ENCODE measurements at places on chromosomes 2 and 18.

- peaks cover 1% of the 10 kb centered on the region for H3K4me1 ChIP-seq
- H3K27ac ChIP-seq = no peak overlapping the region
- no peaks in the 10 kb centered on the region for H3K27me3 ChIP-seq
- H3K36me3 ChIP-seq = peaks cover 44% of the 10 kb centered on the region
These were observed 11.4 kb downstream of the OSGEPL1 start for GRCh38 chr2:189751080-189751658.

GRCh38 chr18:62384068-62384467 lies 59.0 kb downstream of the TNFRSF11A start:
- H3K27me3 ChIP-seq = peaks cover 18% of the 10 kb centered on the region
- no peak overlapping the region for H3K27ac ChIP-seq
- no peak for DNase-seq
- no peak overlapping the region for H3K4me3 ChIP-seq
- H3K4me1 ChIP-seq = no peaks in the 10 kb centered on the region
- no peaks in the 10 kb centered on the region for H3K36me3 ChIP-seq

- peak overlapping the region; percentile 90 for H3K27ac ChIP-seq
- H3K4me3 ChIP-seq = peak overlapping the region; percentile 10
- DNase-seq = no peak
- no peaks in the 10 kb centered on the region for H3K27me3 ChIP-seq
- H3K4me1 ChIP-seq = peaks cover 48% of the 10 kb centered on the region
These were observed 157.0 kb downstream of the MGAT5 start for GRCh38 chr2:134410831-134411231.

DNA sequence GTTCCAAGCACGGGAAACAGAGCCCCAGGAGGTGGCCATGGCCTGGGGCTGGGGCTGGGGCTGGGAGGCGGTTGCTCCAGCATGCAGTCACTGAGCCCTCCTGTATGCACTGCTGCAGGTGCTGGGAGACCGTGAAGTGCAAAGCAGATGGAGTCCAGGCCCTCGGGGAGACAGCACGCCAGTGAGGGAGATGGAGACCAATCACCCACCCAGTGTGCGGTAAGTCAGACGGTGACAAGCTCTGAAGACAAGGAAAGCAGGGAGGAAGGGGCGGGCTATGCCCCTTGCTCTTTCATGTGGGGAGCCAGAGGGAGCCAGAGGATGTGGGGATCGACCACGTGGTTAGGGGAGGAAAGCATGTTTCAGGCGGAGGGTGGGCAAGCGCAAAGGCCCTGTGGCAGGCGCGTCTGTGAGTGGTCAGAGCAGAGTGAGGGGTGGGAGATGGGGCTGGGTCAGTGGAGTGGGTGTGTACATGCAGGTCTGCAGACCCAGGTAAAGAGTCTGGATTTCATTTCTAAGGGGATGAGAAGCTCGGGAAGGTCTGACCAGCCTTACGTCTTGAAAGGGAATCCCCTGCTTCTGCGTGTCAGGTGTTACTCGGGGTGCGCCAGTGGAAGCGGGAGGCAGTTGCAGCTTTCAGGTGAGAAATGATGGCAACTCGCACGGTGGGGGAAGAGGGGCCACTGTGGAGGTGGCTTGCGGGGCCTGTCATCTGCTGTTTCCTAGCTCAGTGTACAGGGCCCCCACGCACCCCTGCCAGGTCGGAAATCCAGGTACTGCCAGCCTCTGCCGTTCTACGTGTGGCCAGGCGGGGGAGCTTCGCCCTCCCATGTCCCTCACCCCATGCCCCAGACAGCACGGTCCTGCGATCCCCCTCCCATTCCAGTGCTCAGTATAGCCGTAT lies 19.4 kb downstream of the RRM2 start:
- peaks cover 4% of the 10 kb centered on the region for H3K36me3 ChIP-seq
- no peak for DNase-seq
- peak overlapping the region; percentile 84 for H3K27ac ChIP-seq

GRCh38 chr2:17754773-17755425 lies 961 bp downstream of the GEN1 start:
- no peaks in the 10 kb centered on the region for H3K27me3 ChIP-seq
- H3K36me3 ChIP-seq = peaks cover 7% of the 10 kb centered on the region
- H3K4me3 ChIP-seq = peak overlapping the region; percentile 93

DNA sequence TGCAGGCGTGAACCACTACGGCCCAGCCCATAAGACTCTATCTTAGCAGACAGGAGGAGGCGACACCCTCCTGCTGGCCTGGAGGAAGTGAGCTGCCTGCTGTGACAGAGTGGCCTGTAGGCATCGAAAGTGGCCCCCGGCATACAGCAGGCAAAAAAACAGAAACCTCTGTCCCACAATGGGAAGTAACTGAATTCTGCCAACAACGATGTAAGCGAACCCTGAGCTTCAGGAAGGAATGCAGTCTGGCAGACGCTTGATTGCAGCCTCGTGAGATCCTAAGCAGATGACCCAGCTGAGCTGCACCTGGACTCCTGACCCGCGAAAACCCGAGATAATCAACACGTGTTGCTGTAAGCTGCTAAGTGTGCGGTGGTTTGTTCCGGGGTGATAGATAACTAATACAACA lies 13.6 kb downstream of the MRO start:
- no peaks in the 10 kb centered on the region for H3K4me1 ChIP-seq
- H3K4me3 ChIP-seq = no peak overlapping the region
- peaks cover 3% of the 10 kb centered on the region for H3K36me3 ChIP-seq
- H3K27ac ChIP-seq = no peak overlapping the region

GRCh38 chr2:29368659-29369040 lies 253.4 kb downstream of the CLIP4 start:
- H3K36me3 ChIP-seq = no peaks in the 10 kb centered on the region
- DNase-seq = no peak
- no peak overlapping the region for H3K4me3 ChIP-seq
- no peak overlapping the region for H3K27ac ChIP-seq

DNA sequence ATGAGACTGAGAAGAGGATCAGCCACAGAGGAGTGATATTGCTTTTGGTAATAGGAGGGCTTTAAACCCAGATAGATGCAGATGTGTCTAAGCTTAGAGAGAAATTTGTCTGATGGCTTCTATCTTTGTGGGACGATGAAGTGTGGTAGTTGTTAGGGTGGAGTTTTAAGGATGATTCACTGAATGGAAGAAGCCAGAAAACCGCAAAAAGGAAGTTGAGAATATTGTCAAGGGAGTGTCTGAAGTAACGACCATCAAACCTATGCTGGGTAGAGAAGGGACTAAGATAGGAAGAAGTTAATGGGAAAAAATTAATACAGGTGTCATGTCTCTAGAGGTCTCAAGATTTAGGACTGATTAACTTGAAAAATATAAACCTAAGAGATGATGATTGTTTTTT lies 195.6 kb upstream of the MC4R start:
- H3K36me3 ChIP-seq = no peaks in the 10 kb centered on the region
- DNase-seq = no peak
- H3K27ac ChIP-seq = no peak overlapping the region
- no peaks in the 10 kb centered on the region for H3K4me1 ChIP-seq

DNA sequence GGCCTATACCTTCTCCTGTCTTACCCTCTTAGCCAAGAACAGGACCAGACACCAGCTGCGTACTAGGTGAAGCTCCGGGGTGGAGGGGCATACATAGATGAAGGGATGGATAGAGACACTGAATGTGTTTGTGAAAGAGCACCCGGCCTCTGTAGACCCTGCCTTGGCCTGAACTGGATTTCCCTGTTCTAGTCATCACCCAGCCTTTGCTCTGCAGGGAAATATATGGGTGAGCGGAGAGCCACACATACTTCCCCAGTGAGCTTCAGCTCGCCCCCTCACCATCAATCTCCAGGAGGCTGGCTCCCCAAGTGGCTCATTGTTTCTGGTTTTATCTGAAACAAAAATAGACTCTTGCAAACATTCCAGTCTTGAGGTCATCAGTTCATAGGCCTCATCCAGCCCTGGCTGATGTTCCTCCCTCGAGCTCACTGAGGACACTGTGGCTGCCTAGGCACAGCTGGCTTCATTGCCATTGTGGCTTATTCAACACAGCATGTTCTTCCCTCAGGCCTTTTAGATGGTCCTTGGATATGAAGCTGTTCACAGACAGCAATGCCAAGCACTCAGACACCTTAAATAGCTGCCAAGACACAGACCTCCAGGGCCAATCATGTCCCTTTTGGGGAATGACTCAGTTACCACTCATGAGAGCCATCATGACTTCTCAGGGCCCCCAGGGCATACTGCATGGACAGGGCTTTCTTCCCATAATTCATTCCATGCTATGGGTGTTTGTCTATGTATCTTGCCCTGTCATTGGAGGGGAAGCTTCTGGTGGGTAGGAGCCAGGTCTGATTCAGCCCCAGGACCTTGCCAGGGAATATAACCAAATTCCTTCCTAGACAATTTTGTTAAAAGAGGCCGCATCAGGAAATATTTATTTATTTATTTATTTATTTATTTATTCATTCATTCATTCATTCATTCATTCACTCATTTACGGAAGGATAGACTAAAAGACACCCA lies 82.4 kb downstream of the TTC32 start:
- H3K27me3 ChIP-seq = peaks cover 36% of the 10 kb centered on the region
- H3K36me3 ChIP-seq = no peaks in the 10 kb centered on the region
- no peaks in the 10 kb centered on the region for H3K4me1 ChIP-seq

- DNase-seq = no peak
- no peaks in the 10 kb centered on the region for H3K36me3 ChIP-seq
- no peak overlapping the region for H3K4me3 ChIP-seq
- peaks cover 50% of the 10 kb centered on the region for H3K27me3 ChIP-seq
These were observed 101.8 kb upstream of the HDAC4 start for GRCh38 chr2:239502430-239503186.

DNA sequence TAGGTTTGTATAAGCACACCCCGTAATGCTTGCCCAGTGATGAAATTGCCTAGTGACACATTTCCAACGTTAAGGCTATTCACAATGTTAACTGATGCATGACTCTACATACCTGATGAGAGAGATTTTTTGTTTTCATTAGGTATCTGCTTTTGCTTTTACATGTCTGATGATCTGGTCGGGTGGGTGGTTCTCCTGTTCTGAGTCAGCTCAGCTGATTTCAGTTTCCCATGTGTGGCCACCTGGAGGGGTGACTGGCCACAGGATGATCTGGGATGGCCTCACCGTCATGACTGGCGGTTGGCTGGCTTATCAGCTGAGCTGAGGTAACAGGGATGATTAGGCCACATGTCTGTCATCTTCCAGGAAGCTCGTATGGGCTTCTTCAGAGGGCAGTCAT lies 33.8 kb upstream of the ACYP2 start:
- no peak overlapping the region for H3K4me3 ChIP-seq
- no peaks in the 10 kb centered on the region for H3K36me3 ChIP-seq
- no peaks in the 10 kb centered on the region for H3K27me3 ChIP-seq
- no peak overlapping the region for H3K27ac ChIP-seq

GRCh38 chr2:64401529-64401880 lies 52.5 kb upstream of the LGALSL start:
- peaks cover 48% of the 10 kb centered on the region for H3K27me3 ChIP-seq
- H3K27ac ChIP-seq = no peak overlapping the region
- no peaks in the 10 kb centered on the region for H3K36me3 ChIP-seq
- no peak overlapping the region for H3K4me3 ChIP-seq

- H3K4me1 ChIP-seq = no peaks in the 10 kb centered on the region
- no peaks in the 10 kb centered on the region for H3K36me3 ChIP-seq
- peaks cover 9% of the 10 kb centered on the region for H3K27me3 ChIP-seq
- DNase-seq = no peak
- H3K4me3 ChIP-seq = no peak overlapping the region
These were observed 92.1 kb downstream of the AOX1 start for GRCh38 chr2:200677721-200678532.

DNA sequence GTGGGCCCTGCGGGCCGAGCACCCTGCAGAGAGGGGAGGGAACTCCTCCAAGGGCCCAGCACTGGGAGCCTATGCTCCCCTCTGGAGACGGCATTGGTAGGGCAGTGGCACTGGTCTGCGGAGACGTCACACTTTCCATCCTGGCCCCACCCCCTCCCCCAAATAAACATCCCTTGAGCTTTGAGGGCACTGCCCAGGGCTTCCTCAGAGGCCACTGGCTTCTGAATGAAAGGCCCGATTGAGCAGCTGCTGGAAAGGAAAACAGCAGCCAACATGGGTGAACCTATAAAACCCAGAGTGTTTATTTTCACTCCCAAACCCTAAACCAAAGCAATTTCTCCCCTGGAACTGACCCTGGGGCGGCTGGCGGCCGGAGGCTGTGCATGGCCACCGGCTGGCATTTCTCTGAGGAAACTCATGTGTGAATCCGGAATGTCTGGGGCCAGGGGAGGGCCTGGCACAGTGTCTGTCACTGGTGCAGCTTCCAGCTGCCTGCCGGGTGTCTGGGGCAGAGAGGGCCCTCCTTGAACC lies 138.9 kb downstream of the DYSF start:
- H3K27ac ChIP-seq = no peak overlapping the region
- no peaks in the 10 kb centered on the region for H3K4me1 ChIP-seq
- DNase-seq = no peak
- no peaks in the 10 kb centered on the region for H3K36me3 ChIP-seq

DNA sequence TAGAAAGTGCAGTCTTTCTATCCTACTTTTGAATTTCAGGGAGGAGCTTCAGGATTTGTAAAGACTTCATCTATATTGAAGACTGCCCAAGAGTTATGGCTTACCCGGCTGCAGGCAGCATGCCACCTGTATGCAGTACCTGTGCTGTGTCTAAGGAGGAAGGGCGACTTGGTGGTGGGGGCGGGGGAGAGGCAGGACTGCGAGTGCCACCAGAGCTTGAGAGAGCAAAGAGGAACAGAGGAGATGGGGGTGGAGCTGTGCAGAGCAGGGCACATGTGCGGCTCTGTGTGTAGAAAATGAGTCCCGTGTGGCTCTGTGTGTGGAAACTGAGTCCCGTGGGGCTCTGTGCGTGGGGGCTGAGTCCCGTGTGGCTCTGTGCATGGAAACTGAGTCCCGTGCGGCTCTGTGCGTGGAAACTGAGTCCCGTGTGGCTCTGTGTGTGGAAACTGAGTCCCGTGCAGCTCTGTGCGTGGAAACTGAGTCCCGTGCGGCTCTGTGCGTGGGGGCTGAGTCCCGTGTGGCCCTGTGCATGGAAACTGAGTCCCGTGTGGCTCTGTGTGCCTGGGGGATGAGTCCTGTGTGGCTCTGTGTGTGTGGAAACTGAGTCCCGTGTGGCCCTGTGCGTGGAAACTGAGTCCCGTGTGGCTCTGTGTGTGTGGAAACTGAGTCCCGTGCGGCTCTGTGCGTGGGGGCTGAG lies 43.2 kb downstream of the LDLRAD4 start:
- no peak overlapping the region for H3K4me3 ChIP-seq
- DNase-seq = no peak
- peaks cover 3% of the 10 kb centered on the region for H3K36me3 ChIP-seq
- no peak overlapping the region for H3K27ac ChIP-seq
- peaks cover 29% of the 10 kb centered on the region for H3K27me3 ChIP-seq

GRCh38 chr2:5758346-5758745 lies 66.2 kb downstream of the SOX11 start:
- DNase-seq = no peak
- H3K36me3 ChIP-seq = no peaks in the 10 kb centered on the region
- no peaks in the 10 kb centered on the region for H3K4me1 ChIP-seq
- no peak overlapping the region for H3K4me3 ChIP-seq
- no peaks in the 10 kb centered on the region for H3K27me3 ChIP-seq

GRCh38 chr18:292271-292670 lies 24.4 kb upstream of the THOC1 start:
- DNase-seq = no peak
- peaks cover 27% of the 10 kb centered on the region for H3K27me3 ChIP-seq
- H3K36me3 ChIP-seq = no peaks in the 10 kb centered on the region
- H3K27ac ChIP-seq = no peak overlapping the region
